ENCODE measurements at places on chromosomes 11 and 22. TPM values are rescaled to one million over a fixed set of nuclear protein-coding genes. Genes with fewer than 3 reads are reported as not detected.

The SERHL2 gene
- 6.2 TPM for polyA plus RNA-seq

DNA sequence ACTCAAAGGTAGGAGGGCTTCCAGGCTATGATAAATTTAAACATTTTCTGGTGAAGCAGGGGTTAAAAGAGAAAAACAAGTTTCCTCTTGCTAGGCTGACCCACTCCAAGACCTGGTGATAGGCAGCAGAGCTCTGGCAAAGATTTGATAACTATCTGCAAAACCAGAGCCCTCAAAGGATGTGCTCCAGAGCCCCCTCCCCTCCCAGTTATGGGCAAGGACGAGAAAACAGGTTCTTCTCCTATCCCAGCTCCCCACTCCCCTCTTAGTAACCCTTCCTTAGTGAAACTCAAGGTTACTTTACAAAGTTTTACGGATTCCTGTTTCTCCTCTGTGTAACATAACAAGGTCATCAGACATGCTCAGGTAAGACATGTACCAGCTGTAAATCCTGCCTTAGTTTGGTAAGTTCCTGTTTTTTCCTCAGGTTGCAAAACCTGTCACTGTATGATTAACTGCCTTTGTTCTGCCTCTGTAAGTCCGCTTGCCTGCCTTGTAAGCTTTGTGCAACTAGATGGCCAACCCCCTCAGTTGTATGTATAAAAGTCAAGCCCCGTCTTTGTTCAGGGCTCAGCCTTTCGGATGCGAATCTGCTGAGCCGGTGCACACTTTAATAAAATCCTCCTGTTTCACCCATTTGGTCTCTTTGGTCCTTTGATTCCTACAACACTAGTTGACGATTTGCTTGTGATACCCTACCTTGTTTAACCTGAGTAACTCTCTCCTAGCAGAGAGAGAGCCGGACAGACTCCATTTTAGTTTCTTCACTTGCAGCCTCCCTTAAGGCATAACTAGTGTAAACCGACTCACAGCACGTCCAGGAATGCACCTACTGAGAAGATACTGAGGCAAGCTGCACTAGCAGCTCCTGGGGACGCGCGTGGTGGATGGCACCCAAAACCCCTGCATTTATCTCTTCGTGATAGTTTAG lies 13.9 kb downstream of the APOBEC3H start:
- DNase-seq: peak; percentile 55

- no peak for DNase-seq
These were observed 79.7 kb upstream of the PITPNB start for GRCh38 chr22:27998511-27999410.

- no peak for DNase-seq
These were observed 2314.9 kb downstream of the LRRC4C start for GRCh38 chr11:39144351-39145130.

The OR2AG1 gene
- 0.06 TPM for polyA plus RNA-seq

- no peak for DNase-seq
These were observed 104.2 kb upstream of the SORL1-AS1 start for GRCh38 chr11:121556937-121557336.

GRCh38 chr11:22555881-22556280 lies 69.7 kb downstream of the FANCF start:
- no peak for DNase-seq

The C1QTNF5 gene
- 20.5 TPM for polyA plus RNA-seq

- no peak for DNase-seq
These were observed 11.1 kb upstream of the ANO1 start for GRCh38 chr11:70067036-70067435.

DNA sequence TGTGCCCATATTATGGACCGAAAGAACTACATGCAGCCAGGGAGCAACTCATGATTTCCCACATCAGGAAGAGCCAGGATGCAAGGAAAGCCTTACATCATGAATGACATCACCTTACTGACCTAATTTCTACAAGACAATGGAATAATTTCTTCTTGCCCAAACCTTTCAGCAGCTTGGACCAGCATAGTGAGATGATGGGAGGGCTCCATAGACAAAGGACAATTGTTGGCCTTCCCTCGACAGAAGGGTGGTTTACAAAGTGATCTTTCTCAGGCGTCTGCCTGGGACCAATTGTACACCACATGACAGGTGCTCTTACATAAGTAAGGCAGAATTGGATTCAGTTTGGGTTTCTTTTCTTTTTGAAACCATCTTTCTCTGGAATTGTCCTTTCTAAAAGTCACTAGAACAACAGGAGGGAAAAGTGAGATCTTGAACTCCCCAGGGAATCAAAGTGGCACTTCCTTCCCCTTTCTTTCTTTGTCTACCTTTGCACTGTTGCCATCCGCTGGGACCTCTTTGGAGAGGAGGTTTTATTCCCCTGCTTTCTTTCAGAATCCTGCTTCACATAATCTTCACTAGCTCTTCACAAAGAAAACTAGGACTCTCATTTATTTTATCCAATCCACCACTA lies 51.7 kb upstream of the PAK1 start:
- no peak for DNase-seq

DNA sequence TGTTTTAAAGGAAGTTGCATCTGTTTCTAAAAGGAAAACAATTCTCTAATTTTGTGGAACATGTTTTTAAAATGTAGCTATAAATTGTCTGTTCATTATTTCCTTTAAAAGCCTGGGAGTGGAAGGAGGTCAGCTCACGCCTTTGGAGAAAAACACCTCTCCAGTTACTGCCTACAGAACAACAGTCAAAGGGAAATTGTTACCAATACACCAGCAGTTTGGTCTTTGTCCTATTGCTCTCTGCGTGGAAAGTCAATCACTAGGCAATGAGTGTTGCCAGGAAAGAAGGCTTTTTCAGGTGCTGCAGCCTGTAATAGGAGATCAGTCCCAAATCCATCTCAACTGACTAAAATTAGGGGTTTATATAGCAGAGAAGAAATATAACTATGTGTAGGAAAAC lies 22.2 kb downstream of the SVIP start:
- no peak for DNase-seq

The KRTAP5-11 gene
- 0.29 TPM for polyA plus RNA-seq

The CYTH4 gene
- 3.4 TPM for polyA plus RNA-seq

DNA sequence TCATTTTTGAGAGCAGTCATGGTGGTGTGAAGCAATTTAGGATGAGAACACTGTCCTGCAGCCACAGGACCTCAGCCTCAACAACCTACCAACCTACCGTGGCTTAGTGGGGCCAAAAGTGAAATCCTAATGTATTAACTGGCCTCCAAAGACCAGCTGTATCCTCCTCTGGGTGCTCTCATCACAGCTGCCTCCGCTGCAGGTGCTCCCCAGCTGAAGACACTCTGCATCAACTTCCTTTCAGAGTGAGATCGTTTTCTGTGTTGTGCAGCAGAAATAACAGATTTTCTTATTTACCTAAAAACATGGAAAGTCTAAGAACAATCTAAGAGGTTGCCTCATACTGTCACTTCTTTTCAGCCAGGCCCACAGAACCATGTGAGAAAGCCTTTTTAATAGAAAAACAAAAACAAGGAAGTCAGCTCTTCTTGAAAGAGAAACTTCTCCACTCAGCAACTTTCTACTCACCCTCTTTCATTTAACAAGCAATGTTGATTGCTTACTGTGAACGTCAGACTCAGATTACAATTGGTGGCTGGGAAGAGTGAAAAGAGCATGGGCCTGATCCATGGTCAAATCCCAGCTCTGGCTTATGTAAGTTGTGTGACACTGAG lies 136.1 kb downstream of the TENM4 start:
- no peak for DNase-seq

The C1QTNF4 gene
- polyA plus RNA-seq: 6.3 TPM

The MUC5AC gene
- 0.01 TPM for polyA plus RNA-seq

DNA sequence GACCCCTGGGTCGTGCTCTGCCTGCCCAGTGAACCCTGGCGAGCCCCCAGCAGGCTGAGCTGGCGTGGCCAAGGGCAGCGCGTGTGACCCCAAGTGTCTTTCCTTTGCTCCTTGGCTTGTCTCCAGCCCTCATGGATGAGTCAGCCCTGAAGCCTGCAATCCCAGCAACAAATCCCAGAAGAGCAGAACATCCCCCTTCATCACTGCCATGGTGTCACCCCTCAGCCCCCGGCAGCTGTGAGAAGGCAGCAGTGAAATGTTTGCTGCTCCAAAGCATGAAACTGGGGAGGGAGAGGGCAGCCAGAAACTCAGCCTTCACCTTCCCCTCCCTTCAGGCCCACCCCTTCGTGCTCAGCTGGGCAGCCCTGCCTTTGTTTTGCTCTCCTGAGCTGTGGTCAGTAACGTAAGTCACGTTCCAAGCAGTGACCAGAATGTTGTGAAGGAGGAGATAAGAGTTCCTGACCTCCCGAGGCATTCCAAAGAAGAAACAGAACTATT lies 29.8 kb downstream of the ADAMTS15 start:
- no peak for DNase-seq

The SLC43A1 gene
- 9.7 TPM for polyA plus RNA-seq

The CHCHD10 gene
- polyA plus RNA-seq: 67.0 TPM

DNA sequence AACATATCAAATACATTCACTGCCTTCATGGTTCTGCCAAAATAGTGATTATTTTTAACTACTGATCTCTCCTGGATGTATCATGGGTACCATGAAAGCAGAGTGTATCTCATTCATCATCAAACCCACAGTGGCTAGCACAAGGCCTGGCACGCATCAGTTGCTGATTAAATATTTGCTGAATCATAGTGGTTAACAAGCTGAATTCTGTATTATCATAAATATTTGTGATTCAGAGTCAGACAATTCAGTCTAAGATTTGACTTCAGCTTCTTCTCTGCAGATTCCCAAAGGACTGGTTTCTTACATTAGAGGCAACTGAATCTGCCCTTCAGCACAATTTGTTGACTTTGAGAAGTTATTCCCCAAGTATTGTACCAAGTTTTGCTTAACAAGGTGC lies 715.8 kb upstream of the LRRC4C start:
- DNase-seq: no peak

- DNase-seq: no peak
These were observed 44.1 kb upstream of the PRDM11 start for GRCh38 chr11:45102361-45102809.

The OR5B21 gene
- polyA plus RNA-seq: not detected

DNA sequence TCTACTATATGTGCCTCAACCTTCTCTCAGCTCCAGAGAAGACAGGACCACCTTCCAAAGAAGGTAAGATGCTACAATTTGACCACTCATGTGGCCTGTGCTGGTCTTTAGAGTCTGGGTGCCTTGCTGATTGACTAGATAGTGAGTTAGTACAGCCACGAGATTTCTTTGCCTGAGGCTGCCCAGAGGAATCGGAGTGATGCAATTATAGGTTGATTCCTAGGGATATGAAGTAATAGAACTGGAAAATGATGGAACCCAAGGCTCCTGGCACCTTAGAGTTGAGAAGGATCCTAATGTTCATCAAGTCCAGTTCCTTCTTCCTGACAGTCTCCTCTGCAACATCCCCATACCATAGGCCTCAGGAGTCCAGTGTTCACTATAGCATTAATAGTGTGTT lies 46.5 kb upstream of the CCDC134 start:
- DNase-seq: no peak

DNA sequence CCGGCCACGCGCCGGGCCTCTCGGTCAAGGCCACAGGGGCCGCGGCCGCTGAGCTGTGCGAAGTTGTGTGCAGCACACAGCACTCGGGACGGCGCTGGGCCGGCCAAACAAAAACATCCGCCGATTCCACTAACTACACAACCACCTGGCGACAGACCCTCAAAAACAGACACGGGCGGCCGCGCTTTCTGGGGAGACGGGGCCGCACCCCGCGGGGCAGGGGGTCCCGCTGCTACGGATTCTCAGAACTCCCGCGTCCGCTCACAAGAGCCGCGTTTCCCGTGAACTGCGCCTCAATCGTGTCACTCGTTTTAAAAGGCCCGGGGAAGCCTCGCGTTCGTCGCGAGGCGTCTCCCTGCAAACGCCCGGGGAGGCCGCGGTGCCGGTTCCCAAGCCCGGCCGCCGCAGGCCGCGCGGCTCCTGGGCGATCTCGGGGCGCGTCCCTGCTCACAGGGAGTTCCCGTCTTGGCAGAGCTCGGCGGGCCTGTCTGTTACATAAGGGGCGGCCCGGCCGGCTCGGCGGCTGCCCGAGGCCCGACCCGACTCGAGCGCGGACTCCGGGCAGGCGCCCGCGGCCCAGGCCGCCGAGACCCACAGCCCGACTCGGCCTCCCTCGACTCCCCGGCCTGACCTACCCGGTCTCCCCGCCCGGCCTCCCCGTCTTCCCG lies 936 bp downstream of the BRD1 start:
- DNase-seq: no peak

GRCh38 chr22:19855504-19856409 lies 1.1 kb upstream of the GNB1L start:
- no peak for DNase-seq

GRCh38 chr11:1196516-1197391 lies 26.1 kb upstream of the MUC5B start:
- DNase-seq: no peak

DNA sequence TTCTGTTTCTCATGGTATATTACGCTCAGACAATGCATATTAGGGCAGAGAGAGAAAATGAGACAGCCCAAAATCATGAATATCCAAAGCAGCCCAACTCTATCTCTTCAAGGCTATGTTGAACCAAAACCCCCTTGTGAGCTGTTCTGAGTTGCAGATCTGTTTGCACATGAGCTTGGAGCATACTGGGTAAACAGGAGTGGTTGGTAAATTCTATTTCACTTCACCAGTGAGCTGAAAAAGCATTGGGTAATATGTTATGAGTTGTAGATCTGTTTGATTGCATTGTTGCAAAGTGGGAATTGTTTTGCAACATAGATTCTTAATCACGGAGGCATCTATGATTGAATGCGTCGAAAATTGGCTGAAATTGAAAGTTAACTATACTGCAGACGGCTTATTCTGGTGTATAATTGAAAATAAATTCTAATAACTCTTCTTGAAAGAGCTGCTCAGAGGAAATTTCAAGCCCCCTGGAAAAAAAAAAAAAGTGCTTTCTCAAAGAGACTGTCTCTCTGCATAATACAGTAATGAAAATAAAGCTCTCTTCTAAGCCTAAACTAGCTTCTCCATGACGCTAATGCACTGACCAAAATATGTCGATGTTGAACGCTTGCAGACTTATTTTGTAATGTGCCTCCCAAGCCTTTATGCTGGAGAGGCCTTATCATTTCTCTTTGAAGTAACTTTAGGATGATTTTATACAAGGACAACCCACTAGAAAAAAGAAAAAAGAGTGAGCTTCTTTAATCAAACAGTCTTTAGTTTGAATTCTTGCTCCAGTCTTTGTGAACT lies 263.7 kb downstream of the NTM start:
- no peak for DNase-seq

The POU2AF2 gene
- polyA plus RNA-seq: not detected

The DDTL gene
- polyA plus RNA-seq: 7.3 TPM

The BATF2 gene
- polyA plus RNA-seq: 2.9 TPM

The MYOD1 gene
- not detected for polyA plus RNA-seq
